ENCODE measurements at places on chromosomes 7 and 10. TPM values are rescaled to one million over a fixed set of nuclear protein-coding genes. Genes with fewer than 3 reads are reported as not detected.

PTN gene
- not detected for total RNA-seq

SMKR1 gene
- 1.6 TPM for total RNA-seq

CYP3A4 gene
- not detected for total RNA-seq

- peaks cover 33% of the 10 kb centered on the region for H3K4me1 ChIP-seq
- H3K27me3 ChIP-seq = peaks cover 2% of the 10 kb centered on the region
- no peak for DNase-seq
- H3K27ac ChIP-seq = no peak overlapping the region
- H3K36me3 ChIP-seq = no peaks in the 10 kb centered on the region
These were observed 84.0 kb upstream of the GTF2I start for GRCh38 chr7:74573512-74573911.

- H3K4me3 ChIP-seq = peak overlapping the region; percentile 79
- no peak for DNase-seq
- H3K36me3 ChIP-seq = peaks cover 29% of the 10 kb centered on the region
These were observed 1.6 kb downstream of the SEPHS1 start for GRCh38 chr10:13346283-13347042.

DNA sequence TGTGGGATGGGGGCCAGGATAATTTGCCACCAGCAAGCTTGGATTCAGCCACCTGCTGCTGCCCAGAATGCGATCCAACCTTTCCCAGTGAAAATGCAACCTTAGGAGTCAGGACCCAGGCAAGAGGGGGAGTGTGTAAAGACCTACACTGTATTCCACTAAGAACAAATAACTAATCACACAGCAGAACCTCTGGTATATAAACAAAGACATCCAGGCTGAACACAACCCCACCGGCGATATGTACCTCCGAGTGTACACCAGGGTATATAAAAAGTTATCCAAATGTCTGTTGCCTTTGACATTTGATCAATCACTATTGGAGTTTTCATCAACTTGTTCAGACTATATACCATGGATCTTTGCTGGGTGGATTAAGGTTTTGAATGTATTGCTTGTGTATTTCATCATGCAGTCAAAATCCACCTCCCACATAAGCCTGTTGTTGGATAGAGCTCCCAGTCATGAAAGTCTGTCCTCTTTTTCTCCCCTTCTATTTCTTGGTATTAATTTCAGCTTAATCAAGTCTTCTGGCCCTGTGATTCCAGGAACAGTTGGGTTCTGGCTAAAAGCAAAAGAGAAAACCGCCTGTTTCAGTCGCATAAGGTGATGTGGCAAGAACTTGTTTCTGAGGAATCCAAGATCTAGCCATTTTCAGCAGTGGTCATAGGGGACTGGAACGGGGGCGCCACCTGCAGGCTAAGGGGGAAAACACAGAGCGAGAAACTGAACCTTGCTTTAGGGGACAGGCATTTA lies 290.7 kb downstream of the CCDC3 start:
- no peak overlapping the region for H3K4me3 ChIP-seq
- H3K4me1 ChIP-seq = peaks cover 68% of the 10 kb centered on the region
- DNase-seq = peak; percentile 85
- H3K27ac ChIP-seq = peak overlapping the region; percentile 83
- no peaks in the 10 kb centered on the region for H3K27me3 ChIP-seq

DNA sequence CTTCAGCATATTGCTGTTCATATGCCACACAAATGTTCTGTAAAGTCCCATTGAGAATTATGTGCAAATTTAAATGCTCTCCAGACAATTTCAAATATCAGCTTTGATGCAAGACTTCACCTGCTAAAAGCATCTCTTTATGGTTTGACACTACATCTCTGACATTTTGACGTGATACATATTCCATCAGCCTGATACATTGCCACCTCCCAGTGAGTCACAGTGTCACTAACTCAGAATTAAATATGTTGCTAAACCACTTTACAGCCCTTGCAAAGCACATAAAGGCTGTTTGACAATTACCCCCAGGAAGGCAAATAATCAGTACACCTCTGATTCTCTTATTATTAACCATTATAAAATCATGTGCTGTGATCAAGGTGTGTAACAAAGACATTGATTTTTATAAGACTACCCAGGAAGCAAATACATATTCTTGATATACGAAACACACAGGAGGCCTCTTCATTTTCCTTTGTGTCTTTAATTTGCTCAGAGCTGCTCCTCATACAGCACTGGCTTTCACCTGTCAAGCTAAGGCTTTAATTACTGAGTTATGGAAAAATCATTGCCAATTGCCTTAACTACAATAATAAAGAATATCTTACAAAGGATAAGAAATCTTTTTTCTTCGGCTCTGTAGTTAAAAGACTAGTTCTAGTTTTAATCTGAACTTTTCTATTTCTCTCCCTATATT lies 547.5 kb upstream of the C7orf33 start:
- no peak for DNase-seq
- no peaks in the 10 kb centered on the region for H3K4me1 ChIP-seq
- no peak overlapping the region for H3K27ac ChIP-seq
- H3K27me3 ChIP-seq = no peaks in the 10 kb centered on the region
- H3K36me3 ChIP-seq = no peaks in the 10 kb centered on the region

- DNase-seq = no peak
- H3K4me3 ChIP-seq = no peak overlapping the region
- H3K36me3 ChIP-seq = no peaks in the 10 kb centered on the region
- H3K27me3 ChIP-seq = peaks cover 14% of the 10 kb centered on the region
These were observed 191.5 kb upstream of the CELF2 start for GRCh38 chr10:10826125-10826524.

DNA sequence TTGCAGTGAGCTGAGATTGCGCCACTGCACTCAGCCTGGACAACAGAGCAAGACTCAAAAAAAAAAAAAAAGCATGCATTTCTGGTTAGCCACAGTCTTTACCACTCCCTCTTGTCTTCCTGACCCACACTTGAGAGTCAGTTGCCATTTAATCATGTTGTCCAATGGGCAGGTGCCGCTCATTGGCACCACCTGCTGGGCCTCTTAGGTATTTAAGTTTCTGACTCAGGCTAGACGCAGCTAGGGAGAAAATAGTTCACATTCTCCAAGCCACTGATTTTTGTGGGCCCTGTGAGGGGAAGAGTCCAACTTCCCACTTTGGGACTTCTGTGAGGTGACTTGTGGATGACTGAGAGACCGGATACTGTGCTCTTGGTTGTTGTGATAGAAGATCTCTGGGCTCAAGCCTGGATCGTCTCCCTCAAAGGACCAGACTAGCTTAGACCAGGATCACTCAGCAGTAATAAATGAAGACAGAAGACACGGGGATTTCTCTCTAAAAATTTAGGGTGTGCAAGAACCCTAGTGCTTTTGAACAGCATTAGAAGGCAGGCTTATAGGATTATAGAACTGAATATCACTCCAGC lies 26.8 kb upstream of the SORCS3 start:
- H3K36me3 ChIP-seq = no peaks in the 10 kb centered on the region
- no peaks in the 10 kb centered on the region for H3K4me1 ChIP-seq
- peaks cover 6% of the 10 kb centered on the region for H3K27me3 ChIP-seq
- H3K4me3 ChIP-seq = no peak overlapping the region
- DNase-seq = peak; percentile 43

- DNase-seq = no peak
- H3K27me3 ChIP-seq = no peaks in the 10 kb centered on the region
- H3K4me1 ChIP-seq = peaks cover 3% of the 10 kb centered on the region
- H3K4me3 ChIP-seq = no peak overlapping the region
- no peak overlapping the region for H3K27ac ChIP-seq
These were observed 127.3 kb downstream of the DIP2C start for GRCh38 chr10:562142-562541.

DNA sequence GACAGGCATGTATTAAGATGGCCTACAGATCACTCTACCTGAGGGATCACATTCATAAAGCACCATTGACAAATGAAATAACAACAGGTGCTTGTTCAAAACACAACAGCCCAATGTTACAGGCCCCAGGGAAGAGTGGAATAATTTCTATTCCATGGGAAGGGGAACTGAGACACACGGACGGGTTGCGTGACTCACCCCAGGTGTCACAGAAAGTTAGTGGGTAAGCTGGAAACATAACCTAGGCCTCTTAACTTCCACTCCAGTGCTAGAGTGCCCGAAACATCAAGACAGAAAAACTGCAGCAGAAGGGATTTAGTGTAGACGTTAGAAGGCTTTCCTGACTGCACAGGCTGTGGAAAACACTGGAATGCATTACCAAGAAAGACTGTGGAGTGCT lies 48.3 kb downstream of the SLC37A3 start:
- H3K27ac ChIP-seq = no peak overlapping the region
- H3K27me3 ChIP-seq = no peaks in the 10 kb centered on the region
- H3K36me3 ChIP-seq = peaks cover 52% of the 10 kb centered on the region
- no peak for DNase-seq

DNA sequence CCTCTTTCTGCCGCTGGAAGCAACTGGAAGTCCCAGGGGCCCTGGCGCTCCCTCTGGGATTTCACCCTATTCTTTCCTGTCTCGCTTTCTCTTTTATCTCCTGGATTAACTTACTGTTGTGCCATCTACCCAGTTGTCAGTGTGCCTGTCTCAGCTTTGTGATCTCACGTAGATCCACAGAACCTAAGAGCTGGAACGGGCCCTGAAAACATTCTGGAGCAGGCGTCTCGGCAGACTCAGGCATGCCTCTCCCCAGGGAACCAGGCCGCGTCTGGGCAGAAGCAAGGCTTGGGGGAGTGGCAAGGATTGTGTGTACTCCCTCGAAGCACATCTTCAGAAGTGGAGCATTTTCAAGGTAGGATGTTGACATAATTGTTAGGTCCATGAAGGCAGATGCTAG lies 87.2 kb downstream of the KCNMA1 start:
- H3K27me3 ChIP-seq = peaks cover 5% of the 10 kb centered on the region
- H3K36me3 ChIP-seq = no peaks in the 10 kb centered on the region
- H3K4me1 ChIP-seq = peaks cover 9% of the 10 kb centered on the region
- no peak overlapping the region for H3K4me3 ChIP-seq

DNA sequence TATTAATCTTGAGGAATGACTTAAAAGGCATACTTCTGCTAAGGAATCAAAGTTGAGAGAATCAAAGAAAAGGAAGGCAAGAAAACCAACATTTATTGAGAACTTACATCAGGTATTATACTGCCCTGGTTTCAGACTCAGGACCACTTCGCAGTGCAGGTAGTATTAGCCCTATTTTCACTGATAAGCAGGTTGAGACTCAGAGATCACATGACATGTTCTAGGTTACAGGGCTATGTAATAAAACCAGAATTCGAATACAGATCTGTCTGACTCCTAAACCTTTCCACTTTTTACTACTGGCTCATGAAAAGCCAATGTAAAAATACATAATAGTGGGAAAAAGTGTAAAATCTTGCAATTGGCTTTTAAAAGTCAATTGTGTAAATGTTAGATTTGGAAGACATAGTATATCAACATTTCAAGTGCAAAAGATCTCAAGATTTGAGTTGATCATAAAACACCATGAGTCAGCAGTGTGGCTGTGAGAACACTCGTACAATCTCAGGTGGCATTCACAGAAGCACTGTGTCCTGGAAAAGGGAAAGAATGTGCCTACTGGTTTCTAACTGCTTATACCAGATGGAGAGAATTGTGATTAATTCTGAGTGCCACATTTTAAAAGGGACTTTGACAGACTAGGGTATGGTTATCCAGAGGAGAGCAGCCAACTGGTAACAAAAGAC lies 195.8 kb upstream of the MKLN1 start:
- no peaks in the 10 kb centered on the region for H3K27me3 ChIP-seq
- no peak overlapping the region for H3K4me3 ChIP-seq
- no peak overlapping the region for H3K27ac ChIP-seq
- H3K4me1 ChIP-seq = peaks cover 6% of the 10 kb centered on the region
- no peak for DNase-seq

DNA sequence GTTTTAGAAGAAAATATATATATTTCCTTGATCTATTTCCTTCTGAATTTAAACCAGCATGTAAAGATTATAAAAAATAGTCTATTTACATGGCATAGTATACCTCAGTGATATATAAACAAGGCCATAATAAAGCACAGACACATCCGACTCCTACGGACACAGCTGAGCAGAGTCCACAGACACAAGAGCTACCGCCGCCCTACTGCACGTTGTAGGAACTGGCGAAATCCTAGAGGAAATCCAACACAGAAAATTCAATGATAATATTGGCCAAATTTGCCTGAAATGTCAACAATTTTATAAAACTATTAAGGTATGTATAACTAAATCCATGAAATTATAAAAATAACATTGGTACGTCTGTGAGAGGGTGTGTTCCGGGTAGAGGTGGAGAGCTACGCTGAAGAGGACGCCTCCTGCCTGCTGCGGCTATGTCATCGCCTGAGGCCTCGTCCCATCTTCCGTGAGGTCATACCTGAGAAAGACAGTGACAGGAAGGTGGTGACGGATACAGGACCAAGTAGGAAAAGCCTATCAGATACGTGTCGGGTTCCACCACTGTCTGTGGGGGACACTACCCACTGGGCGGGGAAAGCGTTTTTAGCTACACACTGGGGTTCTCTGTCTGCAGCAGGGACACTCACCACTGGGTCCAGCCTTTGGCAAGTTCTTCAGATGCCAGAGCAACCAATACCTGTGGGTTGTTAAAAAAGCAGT lies 29.3 kb upstream of the NCAPG2 start:
- H3K4me3 ChIP-seq = no peak overlapping the region
- H3K36me3 ChIP-seq = peaks cover 71% of the 10 kb centered on the region
- no peaks in the 10 kb centered on the region for H3K27me3 ChIP-seq
- peaks cover 3% of the 10 kb centered on the region for H3K4me1 ChIP-seq
- DNase-seq = no peak

DNA sequence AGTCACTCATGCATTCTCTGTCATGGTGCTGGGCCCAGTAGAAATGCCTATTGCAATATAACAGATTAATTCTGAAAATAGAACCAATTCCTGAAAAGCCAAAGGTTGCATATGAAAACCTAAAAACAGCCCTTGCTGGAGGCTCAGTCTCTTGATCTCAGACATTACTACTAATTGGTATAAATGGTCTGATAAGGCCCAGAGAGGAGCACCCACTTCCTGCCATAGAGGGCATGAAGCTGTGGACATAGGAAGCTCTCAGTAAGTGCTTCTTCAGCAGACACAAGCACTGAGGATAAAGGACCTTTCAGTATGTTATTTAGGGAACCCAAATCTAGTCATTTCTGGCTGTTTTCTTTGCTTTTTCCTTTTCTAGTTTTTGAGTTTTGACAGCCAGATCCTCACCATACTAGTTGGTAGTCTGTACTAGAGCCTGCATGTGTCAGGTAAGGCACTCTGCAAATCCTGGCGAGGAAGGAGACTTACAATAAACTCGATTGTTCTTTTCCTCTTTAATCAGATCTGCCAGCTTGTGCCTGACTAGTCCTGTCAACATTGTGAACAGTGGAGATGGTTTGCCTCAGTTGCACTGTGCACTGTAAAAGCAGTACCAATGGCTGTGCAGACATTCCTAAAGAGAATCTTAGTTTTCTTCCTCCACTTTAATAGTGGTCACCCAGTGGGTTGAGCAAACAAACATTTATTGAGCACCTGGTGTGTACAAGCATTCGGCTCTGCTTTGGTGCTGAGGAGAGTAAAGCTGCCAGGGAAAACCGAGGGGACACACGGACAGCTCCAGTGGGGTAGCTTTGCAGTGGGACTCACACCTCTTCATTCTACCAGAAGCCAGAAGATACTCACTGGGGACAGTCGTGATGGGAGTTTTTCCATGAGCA lies 140.9 kb downstream of the CHN2 start:
- H3K27ac ChIP-seq = no peak overlapping the region
- peaks cover 3% of the 10 kb centered on the region for H3K27me3 ChIP-seq
- H3K36me3 ChIP-seq = no peaks in the 10 kb centered on the region
- H3K4me3 ChIP-seq = no peak overlapping the region
- DNase-seq = no peak
- H3K4me1 ChIP-seq = peaks cover 16% of the 10 kb centered on the region
